Effector memory CD4-positive, alpha-beta T cell (primary cell): ENCODE measurements at places on chromosomes 5 and 9.

DNA sequence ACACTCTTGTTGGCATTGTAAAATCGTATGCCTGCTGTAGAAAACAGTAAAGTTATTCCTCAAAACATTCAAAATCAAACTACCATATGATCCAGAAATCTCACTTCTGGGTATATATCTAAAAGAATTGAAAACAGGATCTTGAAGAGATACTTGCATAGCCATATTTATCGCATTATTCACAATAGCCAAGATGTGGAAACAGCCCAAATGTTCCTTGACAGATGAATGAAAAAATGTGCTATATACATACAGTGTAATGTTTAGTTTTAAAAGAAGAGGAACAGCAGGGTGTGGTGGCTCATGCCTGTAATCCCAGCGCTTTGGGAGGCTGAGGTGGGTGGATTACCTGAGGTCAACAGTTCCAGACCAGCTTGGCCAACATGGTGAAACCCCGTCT is 234.1 kb upstream of the DAB2 start:
- no peak for DNase-seq

DNA sequence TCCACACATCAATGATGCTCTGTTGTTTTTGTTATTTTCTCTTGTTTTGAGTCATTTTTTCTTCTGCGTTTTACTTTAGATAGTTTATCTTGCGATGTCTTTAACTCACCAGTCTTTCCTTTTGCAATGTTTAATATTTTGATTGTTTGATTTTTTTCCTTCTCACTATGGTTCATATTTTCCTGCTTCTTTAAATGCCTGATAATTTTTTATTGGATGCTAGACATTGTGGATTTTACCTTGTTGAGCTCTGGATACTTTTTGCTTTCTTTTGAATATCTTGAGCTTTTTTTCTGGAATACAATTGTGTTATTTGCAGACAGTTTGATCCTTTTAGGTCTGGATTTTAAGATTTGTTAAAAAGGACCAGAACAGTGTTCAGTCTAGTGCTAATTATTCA is 55.2 kb upstream of the GAS1 start:
- DNase-seq: no peak

GRCh38 chr9:1129382-1129781 is 79.2 kb downstream of the DMRT2 start:
- DNase-seq: no peak

GRCh38 chr9:72297516-72297915 is 67.5 kb downstream of the ZFAND5 start:
- no peak for DNase-seq

GRCh38 chr9:121844562-121844961 is 193.1 kb downstream of the DAB2IP start:
- DNase-seq: no peak

DNA sequence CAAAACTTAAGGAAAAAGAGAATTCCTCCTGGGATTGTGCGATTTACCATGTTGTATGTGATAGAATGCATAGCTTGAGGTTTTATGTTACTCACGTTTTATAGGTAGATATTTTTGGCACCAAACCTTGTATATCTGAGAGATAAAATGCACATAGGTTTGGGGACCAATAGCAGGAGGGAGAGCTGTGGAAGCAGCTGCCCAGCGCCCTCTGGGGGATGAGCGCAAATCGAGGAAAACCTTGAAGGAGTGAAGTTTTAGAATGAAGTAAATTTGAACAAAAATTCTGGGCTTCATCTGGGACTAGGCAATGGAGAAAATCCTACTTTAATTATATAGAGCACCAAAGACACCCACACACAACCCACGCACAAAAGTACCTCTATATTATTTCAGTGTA is 197.0 kb downstream of the ADCY2 start:
- no peak for DNase-seq

DNA sequence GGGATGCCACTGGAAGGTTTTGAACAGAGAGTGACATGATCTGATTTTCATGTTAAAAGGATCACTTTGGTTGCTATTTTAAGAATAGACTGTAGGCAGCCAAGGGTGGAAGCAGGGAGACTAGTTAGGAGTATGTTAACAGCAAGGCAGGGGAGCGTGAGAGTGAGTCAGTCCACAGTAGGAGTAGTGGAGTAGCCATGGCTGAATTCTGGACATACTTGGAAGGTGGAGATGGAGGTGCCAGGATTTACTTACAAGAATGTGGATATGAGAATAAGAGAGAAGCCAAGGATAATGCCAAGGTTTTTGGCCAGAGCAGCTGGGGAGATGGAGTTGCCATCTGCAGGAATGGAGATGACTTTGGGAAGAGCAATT is 118.8 kb downstream of the GALNT10 start:
- DNase-seq: no peak

GRCh38 chr5:180160789-180161188 is 48.2 kb downstream of the RASGEF1C start:
- no peak for DNase-seq

DNA sequence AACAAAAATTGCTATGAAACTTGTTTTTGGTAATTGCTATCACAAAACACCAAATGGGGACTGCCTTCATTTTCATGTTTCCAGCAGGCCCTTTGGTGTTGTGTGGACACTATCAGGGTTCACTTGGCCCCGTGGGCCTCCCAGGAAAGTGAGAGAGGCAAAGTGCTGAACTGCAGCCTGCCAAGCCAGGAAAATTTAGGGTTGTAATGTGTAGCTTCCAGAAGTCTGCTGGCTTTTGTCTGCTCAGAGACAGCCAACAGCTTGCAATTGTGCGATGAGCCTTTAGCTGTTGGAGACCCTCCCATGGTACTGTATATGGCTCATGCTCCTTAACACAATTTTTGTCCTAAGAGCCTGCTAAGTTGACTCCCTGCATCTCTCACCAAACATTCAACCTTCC is 105.7 kb upstream of the EQTN start:
- no peak for DNase-seq

DNA sequence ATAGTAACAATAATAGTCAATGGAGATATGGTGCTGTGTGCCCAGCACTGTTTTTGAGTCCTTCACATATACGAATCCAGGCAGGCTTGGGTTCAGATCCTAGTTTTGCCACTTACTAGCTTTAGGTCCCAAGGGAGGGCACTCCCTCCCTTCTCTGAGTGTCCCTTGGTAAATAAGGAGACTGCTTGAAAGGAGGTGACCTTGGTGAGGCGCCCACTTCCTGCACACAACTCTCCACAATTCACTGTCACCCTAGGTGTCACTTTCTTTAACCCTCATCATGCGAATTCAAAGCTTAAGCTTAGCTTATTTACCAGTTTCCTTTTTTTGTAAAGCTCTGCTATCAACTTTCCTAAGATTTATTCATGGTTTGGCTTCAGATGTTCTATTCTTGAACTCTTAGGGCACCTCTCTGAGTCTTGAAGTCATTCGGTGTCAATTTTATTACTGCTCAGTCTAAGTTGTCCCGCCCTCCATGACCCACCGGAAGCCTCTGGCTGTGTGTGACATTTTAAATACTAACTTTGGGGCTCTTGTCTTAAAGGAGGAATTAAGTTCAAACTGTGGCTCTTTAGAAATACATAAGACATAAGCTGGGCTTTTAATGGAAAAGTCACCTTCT is 170.7 kb upstream of the ZNF618 start:
- no peak for DNase-seq

- DNase-seq: no peak
Measured at GRCh38 chr9:3401221-3401954, 124.4 kb downstream of the RFX3 start.

DNA sequence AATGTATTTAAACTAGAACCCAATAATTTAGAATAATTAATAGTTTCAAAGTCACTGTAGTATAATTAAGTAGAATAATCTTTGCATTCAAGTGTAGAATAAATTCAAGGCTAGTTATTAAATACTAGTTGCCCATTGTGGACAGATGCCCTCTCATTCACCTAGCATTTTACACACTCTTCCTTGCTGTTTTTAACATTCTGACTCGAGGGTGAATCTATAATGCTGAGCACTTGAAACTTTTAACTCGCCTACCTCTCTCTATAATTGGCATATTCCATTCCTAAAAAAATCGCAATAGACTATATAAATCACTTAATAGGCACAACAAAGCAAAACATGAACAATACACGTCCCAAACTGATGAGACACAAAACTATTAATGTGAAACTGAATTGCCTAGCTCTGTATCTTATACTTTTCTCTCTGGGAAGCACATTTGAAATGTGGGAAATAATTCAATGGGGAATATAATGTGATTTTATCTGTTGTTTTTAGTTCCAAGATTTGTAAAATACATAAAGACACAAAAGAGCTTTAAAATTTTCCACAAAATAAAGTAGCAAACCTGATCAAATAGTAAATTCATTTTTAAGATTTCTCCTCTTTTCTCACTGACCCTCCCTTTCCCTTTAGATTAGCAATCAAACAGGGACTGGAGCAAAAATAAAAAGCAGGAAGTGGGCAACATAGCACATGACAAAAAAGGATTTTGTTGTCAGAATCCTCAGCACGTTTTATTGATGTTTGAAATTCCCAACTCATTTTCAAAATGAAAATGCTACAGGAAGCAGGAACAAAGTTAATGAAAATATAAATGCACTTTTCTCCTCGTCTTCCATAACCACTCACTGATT is 295.6 kb downstream of the PDE4D start:
- DNase-seq: no peak

DNA sequence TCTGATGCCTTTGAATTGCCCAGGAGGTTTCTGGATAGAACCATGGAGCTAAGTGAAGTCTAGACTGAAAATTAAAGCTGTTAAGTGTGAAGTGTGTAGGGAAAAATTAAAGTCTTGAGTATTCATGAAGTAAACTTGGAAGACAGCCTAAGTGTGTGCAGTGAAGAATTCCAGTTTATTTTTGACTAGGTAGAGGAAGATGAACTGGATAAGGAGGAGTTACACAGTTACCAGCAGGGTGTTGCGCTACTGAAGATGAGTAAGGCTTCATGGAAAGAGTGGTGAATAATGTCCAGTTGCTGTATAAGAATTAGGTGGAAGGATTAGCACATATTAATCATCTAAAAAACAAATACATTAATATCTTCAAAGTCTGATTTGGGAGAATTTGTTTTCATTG is 5.7 kb upstream of the CHD1 start:
- DNase-seq: no peak

DNA sequence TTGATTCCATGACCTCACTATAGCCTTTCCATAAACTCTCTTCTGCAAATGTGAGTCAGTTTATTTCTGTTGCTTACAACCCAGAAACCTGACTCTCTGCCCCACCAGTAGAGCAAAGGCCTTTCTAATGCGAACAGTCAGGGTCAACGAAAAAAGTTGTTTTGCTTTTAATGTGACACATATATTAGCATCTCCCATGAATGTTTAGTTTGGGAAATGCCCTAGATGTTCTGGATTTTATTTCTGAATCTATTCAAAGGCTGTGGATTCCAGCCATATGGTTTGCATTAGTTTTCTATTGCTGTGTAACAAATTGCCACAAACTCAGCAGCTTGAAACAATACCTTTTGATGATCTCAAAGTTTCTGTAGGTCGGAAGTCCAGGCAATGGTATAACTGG is 193.5 kb downstream of the GNA14 start:
- no peak for DNase-seq

DNA sequence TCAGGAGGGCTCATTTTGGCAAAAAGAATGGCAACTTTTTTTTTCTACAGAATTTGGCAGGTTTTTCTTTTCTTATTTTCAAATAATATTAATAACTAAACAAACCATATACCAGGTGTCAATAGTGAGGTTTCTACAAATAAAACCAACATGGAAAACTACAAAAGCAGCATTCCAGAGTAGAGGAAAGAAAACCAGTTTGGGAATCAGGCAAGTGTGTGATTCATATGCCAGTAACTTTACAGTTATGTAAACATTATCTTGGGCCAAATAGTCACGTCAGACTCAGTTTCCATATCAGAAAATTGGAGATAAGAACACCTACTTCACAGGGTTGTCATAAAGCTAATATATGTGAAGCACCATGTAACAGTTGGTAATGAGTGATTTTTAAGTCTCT is 51.7 kb downstream of the FBXW11 start:
- no peak for DNase-seq

DNA sequence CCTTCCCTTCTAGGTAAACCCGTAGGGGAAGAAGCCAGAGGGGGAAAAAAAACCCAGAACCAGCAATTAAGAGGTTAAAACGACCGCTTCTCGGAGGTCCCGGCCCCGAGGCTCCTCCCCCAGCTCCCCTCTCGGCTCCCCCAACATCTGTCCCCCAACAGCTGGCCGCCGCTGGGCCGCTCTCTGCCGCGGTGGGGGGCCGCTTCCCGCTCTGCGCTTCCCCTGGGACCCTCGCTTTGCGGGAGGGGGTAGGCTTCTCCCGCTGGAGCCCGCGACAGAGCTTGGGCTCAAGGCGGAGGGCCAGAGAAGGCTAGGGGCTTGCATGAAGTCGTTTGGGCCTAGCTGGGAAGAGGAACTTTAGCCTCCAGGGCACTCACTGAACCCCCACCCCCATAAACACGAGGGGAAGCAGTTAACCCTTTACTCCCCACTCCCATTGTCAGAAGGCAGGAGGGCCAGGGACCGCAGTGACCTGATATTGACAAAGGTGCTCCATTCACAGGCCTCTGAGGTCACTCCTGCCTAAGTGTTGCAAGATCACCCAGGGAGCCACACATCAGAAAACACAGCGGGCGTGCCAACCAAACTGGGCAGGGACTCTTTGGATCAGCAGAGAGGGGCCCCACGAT is 7.5 kb downstream of the LHX6 start:
- no peak for DNase-seq

GRCh38 chr9:82720515-82720914 is 342.4 kb downstream of the RASEF start:
- no peak for DNase-seq

GRCh38 chr9:136808806-136809158 is 1.0 kb downstream of the RABL6 start:
- no peak for DNase-seq

DNA sequence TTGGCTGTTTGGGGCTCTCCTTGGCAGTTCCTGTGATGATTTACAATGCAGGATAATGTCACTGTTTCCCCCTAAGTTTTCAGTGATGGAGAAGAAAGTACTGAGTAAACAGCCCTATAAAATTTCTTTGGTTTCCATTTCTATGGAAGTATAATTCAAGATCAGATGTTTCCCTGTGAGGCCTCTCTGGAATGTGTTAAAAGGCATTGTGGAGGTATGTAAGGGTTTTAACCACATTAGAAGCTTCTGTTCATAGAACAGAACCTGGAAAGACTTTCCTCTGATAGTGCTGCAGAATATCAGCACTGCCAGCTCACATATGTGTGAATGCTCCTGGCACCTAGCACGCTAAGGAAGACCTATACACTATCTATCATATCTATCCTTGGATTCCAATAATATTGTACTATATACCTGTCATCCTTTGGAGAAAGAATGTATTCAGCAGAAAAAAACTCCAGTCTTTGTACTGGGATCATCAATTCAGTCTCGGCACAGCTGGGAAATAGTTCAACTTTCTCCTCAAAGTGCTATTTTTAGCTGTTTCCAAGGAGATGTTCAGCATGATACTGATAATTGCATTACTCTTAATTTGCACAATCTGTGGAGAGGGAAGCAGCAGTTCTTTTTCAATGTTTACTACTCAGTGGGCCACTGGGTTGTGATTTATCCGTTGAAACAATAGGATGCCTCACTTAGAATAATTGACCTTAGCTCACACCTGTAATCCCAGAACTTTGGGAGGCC is 21.9 kb downstream of the TTC1 start:
- no peak for DNase-seq

- DNase-seq: no peak
Measured at GRCh38 chr5:98321361-98321760, 452.1 kb upstream of the RGMB start.

GRCh38 chr9:72489986-72490385 is 31.4 kb upstream of the TMC1 start:
- no peak for DNase-seq
